ENCODE measurements at places on chromosomes 16 and 17. TPM values are rescaled to one million over a fixed set of nuclear protein-coding genes. Genes with fewer than 3 reads are reported as not detected.

DNA sequence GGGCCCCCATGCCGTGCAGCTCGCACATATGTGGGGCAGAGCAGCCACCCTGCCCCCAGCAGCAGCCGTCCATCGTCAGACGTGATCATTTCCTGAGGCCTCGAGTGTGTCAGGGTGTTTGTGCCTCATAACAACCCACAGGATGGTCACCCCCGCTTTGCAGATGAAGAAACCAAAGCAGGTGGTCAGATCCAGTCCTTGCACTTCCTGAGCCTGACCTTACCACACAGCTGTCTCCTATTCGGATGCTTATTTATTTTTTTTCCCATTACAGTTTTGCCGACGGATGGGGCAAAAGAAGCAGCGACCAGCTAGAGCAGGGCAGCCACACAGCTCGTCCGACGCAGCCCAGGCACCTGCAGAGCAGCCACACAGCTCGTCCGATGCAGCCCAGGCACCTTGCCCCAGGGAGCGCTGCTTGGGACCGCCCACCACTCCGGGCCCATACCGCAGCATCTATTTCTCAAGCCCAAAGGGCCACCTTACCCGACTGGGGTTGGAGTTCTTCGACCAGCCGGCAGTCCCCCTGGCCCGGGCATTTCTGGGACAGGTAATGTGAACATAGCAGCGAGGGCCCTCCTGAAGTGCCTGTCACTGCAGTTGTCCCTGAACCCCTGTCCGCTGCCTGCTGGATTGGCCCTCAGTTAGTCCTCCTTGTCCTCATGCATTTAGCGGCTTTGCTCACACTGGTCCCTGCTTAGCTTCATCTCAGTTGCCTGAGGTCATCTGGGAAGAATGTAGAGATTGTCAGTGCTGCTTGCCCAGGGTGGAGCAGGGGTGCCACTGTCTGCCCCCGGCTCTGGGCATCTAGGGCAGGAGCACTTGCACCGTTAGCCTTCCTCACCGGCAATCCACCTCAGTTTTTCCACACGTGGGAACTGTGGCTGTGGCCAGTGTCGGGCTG lies 1.4 kb downstream of the MPG start:
- peak; percentile 94 for DNase-seq

- DNase-seq: no peak
Observed at GRCh38 chr16:26649381-26650045, 417.2 kb upstream of the C16orf82 start.

IQCK gene
- 9.4 TPM for total RNA-seq

GRCh38 chr17:39281806-39282205 lies 56.1 kb upstream of the STAC2 start:
- DNase-seq: peak; percentile 73

GRCh38 chr17:72334205-72334604 lies 213.4 kb downstream of the SOX9 start:
- peak; percentile 91 for DNase-seq

DNA sequence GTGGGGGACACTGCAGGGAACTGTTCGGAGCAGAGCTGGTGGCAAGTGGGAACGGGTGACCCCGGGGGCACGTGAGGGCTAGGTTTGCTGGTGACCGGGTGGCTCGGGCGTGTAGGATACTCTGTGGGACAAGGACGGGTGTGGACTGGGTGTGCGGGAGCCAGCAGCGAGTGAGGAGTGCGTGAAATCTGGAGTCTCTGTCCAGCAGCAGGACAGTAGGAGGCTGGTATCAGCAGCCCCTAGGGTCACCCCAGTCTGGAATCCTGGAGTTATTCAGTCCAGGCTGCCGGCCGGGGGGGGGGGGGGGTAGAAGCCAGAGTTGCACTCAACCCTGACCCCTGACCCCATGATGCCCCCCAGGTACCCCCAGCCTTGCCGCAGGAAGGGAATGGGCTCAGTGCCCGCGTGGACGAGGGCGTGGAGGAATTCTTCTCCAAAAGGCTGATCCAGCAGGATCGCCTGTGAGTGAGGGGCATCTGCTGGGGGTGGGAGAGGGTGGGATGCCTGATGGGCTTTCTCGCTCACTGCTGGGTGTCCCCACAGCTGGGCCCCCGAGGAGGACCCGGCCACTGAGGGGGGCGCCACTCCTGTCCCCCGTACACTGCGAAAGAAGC lies 6.2 kb downstream of the ACD start:
- DNase-seq: peak; percentile 77

- no peak for DNase-seq
Observed at GRCh38 chr17:80760511-80760911, 215.9 kb downstream of the RPTOR start.

GRCh38 chr17:70031341-70031740 lies 43.7 kb upstream of the KCNJ16 start:
- DNase-seq: no peak

DNA sequence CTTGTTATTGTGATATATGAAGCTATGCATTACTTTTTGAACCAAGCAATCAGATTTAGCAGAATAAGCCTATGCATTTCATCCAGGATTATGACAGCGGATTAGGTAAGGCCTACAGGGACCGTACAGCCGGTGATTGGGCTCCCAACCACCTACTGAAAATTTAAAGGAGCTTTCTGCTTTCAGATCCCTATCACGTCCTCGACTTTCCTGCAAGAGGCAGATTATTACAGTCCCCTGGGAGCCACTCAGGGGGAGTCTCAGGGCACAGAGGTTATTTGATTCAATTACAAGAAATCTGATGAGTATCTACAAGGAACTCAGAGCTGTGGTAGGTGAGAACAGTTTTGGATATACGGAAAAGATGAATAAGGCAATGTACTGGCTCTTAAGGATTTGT lies 80.7 kb downstream of the HS3ST3B1 start:
- no peak for DNase-seq

C17orf75 gene
- total RNA-seq: 12.7 TPM

DNA sequence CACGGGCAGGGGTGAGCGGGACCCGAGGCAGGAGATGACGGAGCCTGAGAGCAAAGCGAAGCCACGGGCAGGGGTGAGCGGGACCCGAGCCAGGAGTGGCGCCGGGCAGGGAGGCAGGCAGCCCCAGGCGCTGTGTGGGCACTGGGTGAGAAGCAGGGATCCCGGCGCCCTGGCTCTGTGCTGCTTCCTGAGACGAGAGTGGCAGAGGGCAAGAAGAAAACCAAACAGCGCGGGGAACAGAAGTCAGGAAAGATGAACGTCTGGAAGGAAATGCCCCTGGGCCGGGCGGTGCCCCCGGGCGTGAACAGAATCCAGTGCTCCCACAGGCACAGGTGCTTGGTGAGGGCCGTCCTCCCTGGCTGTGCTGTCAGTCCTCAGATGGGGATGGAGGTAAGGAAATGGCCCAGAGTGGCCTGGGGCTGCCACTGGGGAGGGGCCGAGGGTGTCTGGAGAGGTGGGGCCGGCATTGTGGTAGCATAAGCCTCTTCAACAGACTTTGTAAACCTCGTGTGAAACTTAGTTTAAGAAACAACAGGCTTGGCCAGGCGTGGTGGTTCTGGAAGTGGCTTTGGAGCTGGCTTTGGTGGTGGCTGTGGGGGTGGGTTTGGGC lies 9.8 kb downstream of the ASPSCR1 start:
- no peak for DNase-seq

GRCh38 chr17:34265711-34266110 lies 4.3 kb upstream of the CCL7 start:
- DNase-seq: no peak

GRCh38 chr16:19757762-19758595 lies 39.9 kb downstream of the IQCK start:
- DNase-seq: no peak

KRT16 gene
- total RNA-seq: 5.6 TPM

LPCAT2 gene
- 23.5 TPM for total RNA-seq

- DNase-seq: no peak
Observed at GRCh38 chr16:8611886-8612600, 9.5 kb upstream of the METTL22 start.

DNA sequence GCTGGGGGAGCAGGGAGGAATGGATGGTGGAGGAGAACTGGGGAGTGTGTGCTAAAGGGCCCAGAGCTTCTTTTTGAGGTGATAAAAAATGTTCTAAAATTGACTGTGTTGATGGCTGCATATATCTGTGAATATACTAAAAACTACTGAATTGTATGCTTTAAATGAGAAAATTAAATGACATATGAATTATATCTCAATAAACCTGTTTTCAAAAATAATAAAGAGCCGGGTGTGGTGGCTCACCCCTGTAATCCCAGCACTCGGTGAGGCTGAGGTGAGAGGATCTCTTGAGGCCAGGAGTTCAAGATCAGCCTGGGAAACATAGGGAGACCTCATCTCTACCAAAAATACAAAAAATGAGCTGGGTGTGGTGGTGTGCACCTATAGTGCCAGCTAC lies 16.8 kb downstream of the SRL start:
- no peak for DNase-seq

DNA sequence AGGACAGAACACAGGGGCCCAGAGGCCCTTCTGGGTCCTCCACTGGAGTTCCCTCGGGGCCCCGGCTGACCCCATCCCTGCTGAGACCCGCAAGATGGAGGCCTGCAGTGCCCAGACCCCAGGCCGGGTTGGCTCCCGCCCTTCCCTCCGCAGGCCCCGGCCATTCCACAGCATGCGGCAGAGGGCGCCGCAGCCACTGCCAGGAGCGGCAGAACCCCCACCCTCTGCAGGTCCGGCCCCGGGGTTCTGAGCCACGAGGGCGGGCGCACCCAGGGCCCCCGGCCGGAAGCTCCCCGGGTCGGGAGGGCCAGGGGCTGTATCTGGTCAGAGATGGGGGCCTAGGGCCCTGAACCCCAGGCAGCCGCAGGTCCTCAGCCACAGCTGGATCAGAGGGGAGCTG lies 2.4 kb upstream of the PERCC1 start:
- peak; percentile 98 for DNase-seq

GRCh38 chr17:66567234-66568170 lies 265.1 kb downstream of the PRKCA start:
- peak; percentile 60 for DNase-seq

AANAT gene
- not detected for total RNA-seq

- no peak for DNase-seq
Observed at GRCh38 chr16:776824-777223, 11.4 kb downstream of the RPUSD1 start.

SOST gene
- total RNA-seq: not detected

CCL23 gene
- total RNA-seq: not detected

- DNase-seq: no peak
Observed at GRCh38 chr16:86755571-86756006, 177.2 kb downstream of the FOXL1 start.

- no peak for DNase-seq
Observed at GRCh38 chr17:46986366-46986765, 7.3 kb upstream of the RPRML start.

DNA sequence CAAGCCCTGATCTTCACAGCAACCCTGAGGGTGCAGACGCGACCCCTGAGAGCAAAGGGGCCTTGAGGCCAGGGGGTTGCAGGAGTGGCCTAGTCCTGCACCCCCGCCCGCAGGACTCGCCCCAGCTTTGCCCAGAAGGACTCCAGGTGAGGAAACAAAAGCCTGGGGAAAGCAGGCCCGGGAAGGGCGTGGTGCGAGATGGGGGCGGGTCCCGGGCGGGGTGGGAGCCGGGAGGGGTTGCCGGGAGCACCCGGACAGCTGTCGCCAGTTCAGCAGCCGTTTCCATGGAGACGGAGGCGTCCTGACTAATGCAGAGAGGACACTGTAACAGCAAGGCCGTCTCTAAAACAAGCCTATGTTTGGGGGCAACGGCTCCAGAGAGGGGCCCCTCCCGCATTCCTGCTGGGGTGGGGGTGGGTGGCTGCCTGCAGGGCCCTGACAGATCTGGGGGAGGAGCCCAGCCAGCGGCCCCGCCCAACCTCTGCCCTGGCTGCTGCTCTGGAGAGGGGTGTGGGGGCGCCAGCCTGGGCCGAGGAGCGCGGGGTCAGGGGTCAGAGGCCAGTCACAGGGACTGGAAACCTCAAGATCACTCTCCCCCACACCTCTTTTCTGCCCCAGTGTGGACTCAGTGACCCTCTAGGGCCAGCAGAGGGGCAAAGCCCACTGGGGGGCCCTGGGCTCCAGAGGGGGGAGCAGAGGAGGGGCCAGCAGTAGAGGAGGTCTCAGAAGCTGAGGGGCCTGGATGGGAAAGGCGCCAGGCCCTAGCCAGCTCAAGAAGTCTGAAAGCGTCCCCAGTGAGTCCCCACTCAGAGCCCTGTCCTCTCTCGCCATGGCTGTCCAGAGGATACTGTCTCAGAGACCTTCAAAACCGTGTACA lies 3.1 kb upstream of the TPPP3 start:
- DNase-seq: peak; percentile 97

- DNase-seq: peak; percentile 92
Observed at GRCh38 chr17:51119415-51120356, 982 bp downstream of the SPAG9 start.

BCL6B gene
- not detected for total RNA-seq

GRCh38 chr16:87535855-87536794 lies 43.3 kb upstream of the ZCCHC14 start:
- no peak for DNase-seq

NXPH3 gene
- 1.8 TPM for total RNA-seq

GRCh38 chr17:73360961-73361761 lies 49.4 kb upstream of the CDC42EP4 start:
- DNase-seq: no peak

- no peak for DNase-seq
Observed at GRCh38 chr16:13634959-13635358, 285.0 kb upstream of the ERCC4 start.

UBE2I gene
- total RNA-seq: 37.1 TPM

DNA sequence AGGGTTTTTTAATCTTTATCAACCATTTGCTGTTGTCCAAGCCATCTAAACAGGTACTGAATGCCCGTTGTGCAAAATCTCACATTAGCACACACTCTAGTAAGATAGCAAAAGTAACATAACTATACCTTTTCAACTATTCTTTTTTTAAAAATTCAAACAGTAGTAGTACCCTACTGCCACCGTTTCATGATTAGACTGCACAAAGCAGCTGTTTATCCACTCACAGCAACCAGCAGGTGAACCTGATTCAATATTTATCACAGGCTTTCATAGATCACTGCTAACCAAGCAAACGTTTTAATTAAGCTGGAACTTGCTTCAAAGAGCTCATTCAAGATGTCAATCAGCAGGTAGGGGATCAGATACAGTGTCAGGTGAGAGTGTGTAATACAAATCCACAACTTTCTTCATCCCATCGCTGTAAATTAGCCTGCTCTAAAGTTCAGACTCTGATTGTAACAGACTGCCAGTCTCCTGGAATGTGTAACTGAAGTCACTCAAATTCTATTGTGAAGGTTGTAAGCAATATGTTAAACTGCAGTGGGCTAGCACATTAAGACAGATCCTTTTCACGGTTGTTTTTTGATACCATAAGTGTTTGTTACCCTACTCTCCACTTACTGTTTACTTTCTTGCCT lies 47.3 kb downstream of the BRIP1 start:
- no peak for DNase-seq

GRCh38 chr16:30948667-30949649 lies at the start of gene ORAI3:
Gene ORAI3 (plus strand): TSS chr16:30949068. CDS start chr16:30949290, 222 bp downstream.
- peak; percentile 88 for DNase-seq
